ENCODE measurements at places on chromosomes 5 and 9.

DNA sequence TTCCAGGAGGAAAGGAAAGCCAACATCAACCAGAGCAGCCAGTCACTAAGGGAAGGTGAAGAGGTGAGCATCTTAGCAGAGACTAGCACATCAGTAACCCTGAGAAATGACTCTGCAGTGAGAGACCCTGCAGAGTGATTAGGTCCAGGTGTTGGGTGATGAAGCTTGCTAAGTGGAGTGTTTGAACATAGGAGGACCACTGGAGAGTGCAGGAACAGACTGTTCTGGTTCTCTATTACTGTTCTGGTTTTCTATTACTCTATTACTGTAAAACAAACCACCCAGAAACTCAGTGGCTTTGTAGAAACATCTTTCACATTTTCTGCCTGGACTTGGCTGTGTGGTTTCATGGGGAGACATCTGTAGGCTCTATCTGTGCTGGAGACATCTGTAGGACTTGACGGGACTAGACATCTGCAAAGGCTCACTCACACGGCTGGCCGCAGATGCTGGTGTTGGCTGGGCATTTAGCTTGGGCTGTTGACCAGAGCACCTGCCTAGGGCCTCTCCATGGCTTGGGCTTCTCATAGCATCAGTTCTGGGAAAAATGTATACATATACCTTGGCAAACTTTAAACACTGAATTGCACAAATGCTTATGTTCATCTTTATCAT lies 33.4 kb upstream of the SPATA31E1 start:
- DNase-seq = no peak

- DNase-seq = no peak
These were observed 227.3 kb upstream of the DAPK1 start for GRCh38 chr9:87270221-87270847.

- no peak for DNase-seq
These were observed 56.8 kb downstream of the PTCH1 start for GRCh38 chr9:95459851-95460517.

DNA sequence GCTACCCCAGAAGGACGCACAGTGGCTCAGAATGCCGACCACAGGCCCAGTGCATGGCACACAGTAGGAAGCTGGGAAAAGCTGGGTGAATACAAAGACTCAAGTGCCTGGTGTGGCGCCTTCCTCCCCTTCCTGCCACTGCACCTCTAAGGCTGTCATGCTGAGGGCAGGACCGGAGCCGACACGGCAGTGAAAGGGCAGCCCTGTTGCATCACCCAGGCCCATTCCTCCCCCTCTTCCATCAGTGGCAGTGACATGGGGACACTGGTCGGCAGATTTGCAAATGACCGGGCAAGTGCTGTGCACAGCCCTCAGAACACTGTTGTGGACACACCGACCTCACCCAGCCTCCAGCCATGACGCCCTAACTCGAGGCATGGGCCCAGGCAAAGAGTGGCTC lies 84.0 kb downstream of the STK10 start:
- DNase-seq = no peak

DNA sequence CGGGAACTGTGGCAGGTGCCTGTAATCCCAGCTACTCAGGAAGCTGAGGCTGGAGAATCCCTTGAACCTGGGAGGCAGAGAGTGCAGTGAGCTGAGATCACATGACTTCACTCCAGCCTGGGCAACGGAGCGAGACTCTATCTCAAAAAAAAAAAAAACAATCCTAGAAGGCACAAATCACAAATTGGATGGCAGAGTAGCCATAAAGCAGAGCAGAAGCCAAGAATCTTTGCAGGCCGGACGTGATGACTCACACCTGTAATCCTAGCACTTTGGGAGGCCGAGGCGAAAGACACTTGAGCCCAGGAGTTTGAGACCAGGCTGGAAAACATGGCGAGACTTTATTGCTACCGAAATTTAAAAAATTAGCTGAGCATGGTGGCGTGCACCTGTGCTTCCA lies 9.2 kb upstream of the FUBP3 start:
- DNase-seq = peak; percentile 13

DNA sequence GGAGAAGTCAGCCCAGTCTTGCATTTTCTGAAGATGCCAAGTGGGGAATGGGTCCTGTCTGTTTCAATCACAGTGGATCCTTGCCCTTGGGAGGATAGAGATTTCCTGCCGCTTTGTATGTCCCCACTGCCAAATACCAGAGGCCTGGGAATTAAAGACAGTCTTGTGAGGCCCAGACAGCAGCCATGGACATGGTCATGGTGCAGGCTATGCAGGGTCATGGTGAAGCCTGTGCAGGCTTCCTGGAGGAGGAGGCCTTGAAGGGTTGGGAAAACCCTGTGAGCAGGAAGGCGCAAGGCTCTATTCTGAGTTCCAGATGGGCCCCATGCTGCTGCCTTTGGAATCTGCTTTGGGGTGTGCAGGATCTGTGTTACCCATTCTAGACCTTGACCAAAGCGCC lies 57.3 kb upstream of the PITX1 start:
- DNase-seq = no peak

- no peak for DNase-seq
These were observed 60.6 kb downstream of the GRIN3A start for GRCh38 chr9:101677861-101678260.

DNA sequence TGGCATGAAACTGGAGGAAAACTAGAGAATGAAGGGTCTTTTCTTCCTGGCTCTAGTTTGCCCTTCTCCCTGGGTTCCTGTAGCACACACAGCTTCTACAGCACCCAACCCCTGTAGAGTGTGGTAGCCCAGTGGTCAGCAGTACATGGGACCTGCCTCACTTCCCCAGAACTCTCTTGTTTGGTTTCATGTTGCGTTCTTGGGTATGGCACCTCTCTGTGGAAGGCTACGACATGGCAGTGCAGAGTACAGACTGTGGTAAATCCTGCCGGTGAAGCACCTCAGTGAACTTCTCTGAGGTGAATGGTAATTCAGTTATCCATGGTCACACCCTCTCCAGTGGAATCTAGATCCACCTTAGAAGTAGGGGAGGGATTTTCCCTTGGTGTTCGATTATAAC lies 105.5 kb downstream of the TLR4 start:
- no peak for DNase-seq

DNA sequence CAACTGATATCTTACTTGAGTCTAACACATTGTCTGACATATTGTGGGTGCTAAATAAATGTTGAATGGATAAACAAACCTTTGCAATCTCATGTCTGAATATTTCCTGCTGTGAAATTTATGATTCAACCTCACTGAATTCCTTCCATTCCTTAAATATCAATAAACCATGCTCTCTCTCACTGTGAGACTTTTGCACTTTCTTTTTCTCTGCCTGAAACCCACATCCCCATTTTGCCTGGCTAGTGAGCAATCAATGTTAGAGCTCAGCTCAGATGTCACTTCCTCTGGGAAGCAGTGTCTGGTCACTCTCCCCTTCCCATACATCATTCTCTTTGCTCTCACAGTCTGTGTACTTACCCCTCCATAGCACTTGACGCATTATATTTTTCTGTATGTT lies 383.7 kb upstream of the TRPC7 start:
- DNase-seq = no peak

DNA sequence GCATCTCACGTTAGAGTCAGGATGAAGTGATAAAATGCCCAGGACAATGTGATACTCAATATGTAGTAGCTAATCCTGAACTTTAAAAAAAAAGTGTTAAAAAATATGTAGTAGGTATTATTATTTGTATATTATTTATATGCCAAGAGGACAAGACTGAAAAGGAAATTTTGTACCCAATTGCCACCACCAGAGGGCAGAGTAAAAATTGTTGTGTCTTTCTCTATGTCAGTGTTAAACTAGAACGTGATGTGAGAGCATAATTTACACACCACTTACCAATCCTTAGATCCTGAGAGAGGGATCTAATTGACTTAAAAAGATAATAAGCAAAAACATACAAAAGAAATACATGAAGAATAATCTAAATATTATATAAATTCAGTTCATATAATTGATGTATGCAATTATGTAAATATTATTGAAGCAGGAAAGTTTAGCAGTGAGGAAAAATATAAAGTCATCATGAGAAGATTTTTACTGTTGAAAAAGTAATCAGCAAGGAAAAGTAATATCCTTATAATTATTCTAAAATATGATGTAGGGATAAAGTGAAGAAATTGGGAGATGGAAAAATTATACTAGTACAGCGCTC lies 288.9 kb downstream of the RAB3C start:
- DNase-seq = peak; percentile 28

DNA sequence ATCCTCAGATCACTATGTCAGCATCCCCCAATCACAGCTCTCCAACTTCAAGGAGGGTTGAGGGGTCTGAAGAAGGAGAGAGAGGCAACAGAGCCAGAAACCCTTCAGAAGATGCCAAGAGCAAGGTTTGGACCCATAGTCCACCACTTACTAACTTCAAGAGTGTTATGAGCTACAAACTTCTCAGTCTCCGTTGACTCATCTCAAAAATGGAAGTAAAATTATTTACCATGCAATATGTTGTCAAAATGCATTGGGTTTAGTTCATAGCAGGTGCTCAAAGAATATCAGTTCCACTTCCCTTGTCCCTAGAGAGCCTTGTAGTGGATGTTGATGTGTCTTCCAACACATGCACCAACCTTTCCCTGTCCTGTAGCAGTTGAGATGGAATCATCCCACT lies 116.0 kb downstream of the KCNIP1 start:
- DNase-seq = no peak

GRCh38 chr9:133796562-133796961 lies 58.4 kb upstream of the SARDH start:
- DNase-seq = no peak

DNA sequence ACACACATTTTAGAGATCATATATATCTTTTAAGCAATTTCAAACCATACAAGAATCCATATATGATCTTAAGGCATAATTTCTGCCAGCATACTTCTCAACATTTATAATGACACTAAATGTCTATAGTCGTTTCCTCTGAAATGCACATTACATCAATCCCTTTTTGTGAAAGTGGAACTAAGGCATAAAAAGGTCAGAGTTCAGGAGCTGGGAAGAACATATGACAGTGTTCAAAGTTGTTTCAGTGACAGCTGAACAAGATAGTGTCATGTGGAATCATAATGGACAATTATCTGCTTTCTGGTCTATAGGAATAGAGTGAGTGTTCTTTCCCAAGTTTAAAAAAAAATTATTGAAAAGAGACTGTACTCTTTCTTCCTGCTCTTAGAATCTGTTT lies 2.4 kb upstream of the MOB3B start:
- no peak for DNase-seq

- no peak for DNase-seq
These were observed 179.9 kb upstream of the NR3C1 start for GRCh38 chr5:143583409-143583808.
